ENCODE measurements at places on chromosomes 2 and 18. TPM values are rescaled to one million over a fixed set of nuclear protein-coding genes. Genes with fewer than 3 reads are reported as not detected.

The TM4SF20 gene
- polyA plus RNA-seq = 0.27 TPM

- DNase-seq = no peak
These were observed 44.4 kb downstream of the KCNE4 start for GRCh38 chr2:223096235-223096970.

- no peak for DNase-seq
These were observed 16.6 kb downstream of the MARCHF4 start for GRCh38 chr2:216355711-216356110.

DNA sequence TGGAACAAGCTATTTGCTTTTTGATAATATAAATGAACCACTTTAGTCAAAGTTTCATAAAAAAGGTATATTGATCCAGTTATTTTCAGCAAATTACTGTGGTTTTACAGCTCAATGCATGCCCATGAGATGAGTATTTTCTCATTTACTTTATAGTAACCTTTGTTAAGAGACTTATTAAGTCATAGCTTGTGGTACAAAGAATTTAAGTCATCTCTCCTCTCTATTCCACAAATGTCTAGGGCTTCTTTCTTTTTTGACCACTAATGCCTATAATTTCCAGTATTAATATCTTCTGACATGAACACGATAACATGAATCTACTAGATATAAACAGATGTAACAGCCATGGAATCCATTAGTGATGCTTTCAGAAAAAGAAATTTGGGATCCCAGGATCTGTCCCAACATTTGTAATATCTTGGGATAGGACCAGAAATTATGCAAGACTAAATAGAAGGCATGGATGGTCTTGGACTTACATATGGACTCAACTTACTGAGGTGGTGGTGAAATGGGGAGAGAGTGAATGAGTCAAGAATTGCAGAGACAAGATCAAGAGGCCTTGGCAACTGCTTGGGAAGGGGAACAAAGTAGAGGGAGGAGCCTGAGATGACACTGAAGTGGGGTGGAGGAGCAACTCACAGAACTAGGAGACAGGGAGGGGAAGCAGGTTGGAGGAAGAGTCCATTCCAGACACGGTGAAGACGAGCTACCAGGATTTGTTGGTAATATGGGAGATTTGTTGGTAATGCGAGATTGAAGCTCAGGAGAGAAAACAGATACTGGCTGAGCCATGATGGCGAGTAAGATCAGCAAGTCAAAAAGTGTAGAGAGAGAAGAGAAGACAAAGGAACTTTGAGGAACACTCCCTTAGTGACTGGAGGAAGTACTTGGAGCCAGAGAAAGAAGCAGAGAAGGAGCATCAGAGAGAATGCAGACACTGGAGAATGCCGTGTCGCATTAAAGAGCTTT, 42.4 kb upstream of the KDM3A start:
- DNase-seq = no peak

DNA sequence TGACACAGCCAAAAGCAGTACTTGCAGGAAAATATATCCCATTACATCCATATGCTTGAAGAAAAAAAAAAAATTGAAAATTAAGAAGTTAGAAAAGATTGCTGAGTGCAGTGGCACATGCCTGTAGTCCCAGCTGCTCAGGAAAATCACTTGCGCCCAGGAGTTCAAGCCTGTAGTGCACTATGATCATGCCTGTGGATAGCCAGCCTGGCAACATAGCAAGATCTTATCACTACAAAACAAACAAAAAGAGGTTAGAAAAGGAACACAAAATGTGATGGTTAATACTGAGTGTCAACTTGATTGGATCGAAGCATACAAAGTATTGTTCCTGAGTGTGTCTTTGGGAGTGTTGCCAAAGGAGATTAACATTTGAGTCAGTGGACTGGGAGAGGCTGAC, 361.9 kb downstream of the NYAP2 start:
- DNase-seq = no peak

DNA sequence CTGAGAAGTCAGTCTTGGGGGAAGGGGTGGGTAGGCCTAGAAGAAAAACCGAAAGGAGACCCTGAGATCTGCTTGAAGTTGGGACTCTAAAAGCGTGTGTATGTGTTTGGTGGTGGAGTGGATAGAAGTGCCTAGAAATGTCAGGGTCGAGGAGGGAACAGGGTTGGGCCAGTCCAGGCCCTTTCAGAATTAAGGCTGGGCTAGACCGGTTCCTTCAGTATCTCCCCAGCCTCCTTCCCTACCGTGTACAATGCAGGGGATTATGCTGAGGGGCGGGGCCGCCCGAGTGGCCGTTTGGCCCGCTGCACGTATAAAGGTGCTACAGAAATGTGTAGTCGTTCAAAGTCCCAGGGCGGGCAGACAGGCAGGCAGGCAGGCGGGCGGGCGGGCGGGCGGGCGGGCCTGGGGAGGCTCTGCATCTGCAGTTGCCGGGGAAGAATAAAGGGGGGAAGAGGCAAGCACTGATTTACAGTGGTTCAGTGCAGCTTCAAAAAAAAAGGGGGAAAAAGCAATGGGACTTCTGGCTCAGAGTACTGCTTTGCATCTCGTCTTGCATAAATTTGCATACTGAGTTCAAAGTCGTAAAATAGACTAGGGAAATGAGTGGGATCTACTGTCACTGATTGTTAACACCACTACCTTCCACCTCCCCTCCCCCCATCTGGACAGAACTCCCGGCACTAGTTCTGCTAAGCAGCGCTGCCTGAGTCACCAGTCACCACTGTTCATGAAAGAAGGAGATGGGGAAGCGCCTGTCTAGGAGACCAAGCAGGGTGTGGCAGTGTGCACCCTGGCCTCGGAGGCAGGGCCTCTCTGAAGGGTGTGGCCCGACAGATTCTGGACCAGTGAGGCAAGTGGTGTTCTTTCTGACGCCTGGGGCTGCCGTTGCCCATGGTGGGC, 3.6 kb downstream of the IGFBP2 start:
- DNase-seq = no peak

GRCh38 chr2:232320443-232320803, 58.1 kb upstream of the ALPP start:
- DNase-seq = no peak

- DNase-seq = peak; percentile 88
These were observed 380.4 kb downstream of the TNS1 start for GRCh38 chr2:217622205-217623060.

DNA sequence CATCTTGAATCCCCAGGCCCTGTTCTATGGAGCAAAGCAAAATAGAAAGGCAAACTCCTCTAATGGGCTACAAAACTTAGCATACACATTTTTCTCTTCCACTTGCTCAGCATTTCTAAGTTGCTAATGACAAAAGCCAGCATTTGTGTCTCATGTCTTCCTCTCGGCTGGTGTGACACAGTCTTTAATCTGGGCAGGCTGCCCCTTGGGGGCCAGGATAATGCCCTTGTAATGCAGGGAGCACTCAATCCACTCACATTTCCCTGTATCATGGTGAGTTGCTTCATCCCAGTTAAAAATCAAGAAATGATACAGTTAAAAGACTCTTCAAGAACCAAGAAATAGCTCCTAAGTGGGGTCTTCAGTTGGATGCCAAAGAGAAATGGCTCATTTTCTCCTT, 109.1 kb upstream of the FBXO11 start:
- no peak for DNase-seq

The GALNT3 gene
- polyA plus RNA-seq = 20.2 TPM

The BAZ2B gene
- 118 TPM for polyA plus RNA-seq
